ENCODE measurements at places on chromosomes 1 and 21. TPM values are rescaled to one million over a fixed set of nuclear protein-coding genes. Genes with fewer than 3 reads are reported as not detected.
A peak's percentile ranks its signal among the peaks of the same experiment; 100 is the strongest.

- H3K27ac ChIP-seq, result no peak overlapping the region
- no peaks in the 10 kb centered on the region for H3K4me1 ChIP-seq
- no peak overlapping the region for H3K4me3 ChIP-seq
- DNase-seq, result no peak
Measured at GRCh38 chr21:42937960-42938605, 12.7 kb upstream of the ERVH48-1 start.

GRCh38 chr1:159587461-159587951 lies at the start of gene APCS:
APCS (plus strand) TSS chr1:159587826; CDS start chr1:159587922, 96 bp downstream.
- no peak for DNase-seq
- no peak within 1 kb of the TSS for H3K4me3 ChIP-seq
- H3K4me1 ChIP-seq, result no peaks in the 10 kb centered on the region

DNA sequence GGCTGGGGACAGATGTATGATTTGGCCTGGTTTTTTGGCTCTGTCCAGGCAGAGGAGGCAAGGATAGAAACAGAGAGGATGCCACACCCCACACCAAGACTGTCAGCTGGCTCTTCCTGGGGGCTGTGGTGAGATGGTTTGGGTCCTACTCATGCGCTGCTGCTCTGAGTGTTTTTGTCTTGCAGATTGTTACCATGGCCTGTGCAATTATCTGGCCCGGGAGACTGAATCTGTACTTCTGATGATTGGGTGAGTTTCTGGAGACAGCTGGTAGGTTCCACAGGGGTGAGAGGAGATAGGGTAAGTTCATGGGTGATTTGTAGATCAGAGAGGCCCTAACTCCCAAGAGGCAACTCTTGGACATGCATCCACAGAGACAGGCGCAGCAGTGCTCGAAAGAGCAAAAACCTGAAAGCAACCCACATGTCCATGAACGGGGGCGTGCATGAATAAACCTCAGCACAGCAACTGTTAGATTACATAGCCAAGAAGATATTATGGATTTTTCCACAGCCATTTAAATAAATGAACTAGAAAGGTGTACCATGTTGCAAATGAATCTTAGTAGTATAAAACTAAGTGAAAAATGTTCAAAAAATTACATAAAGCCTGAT lies 17.8 kb downstream of the AADACL4 start:
- DNase-seq, result no peak
- H3K36me3 ChIP-seq, result no peaks in the 10 kb centered on the region
- no peak overlapping the region for H3K27ac ChIP-seq
- peaks cover 11% of the 10 kb centered on the region for H3K4me1 ChIP-seq

DNA sequence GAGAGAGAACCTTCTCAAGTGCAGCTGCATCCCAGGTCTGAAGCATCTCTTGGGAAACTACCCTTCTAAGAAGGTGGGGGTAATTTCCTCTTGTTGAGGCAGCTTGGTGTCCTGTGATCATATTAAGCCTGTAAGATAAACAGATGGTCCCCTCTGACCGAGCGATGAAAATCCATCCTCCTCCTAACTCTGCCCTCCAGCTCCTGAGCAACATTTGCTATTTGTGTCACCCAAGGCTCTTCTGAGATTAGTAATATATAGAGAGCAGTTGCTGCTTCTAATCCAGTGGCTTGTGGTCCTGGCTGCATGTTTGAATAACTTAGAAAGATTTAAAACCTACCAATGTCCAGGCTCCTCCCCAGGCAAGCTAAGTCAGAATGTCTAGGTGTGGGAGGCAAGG lies 123.7 kb downstream of the DISC1 start:
- H3K4me1 ChIP-seq, result peaks cover 30% of the 10 kb centered on the region
- no peaks in the 10 kb centered on the region for H3K27me3 ChIP-seq
- peak overlapping the region; percentile 78 for H3K27ac ChIP-seq
- peaks cover 33% of the 10 kb centered on the region for H3K36me3 ChIP-seq

GRCh38 chr1:61141288-61142042 lies 59.1 kb downstream of the NFIA start:
- peaks cover 31% of the 10 kb centered on the region for H3K4me1 ChIP-seq
- no peak overlapping the region for H3K27ac ChIP-seq

- H3K4me1 ChIP-seq, result peaks cover 8% of the 10 kb centered on the region
- no peaks in the 10 kb centered on the region for H3K27me3 ChIP-seq
- DNase-seq, result no peak
- no peak overlapping the region for H3K27ac ChIP-seq
- H3K4me3 ChIP-seq, result no peak overlapping the region
Measured at GRCh38 chr1:151352021-151352718, 5.1 kb upstream of the RFX5 start.

The SPRR3 gene
- polyA plus RNA-seq, result not detected

The ZMYND12 gene
- polyA plus RNA-seq, result 1.2 TPM

The ADAMTSL4 gene
- polyA plus RNA-seq, result 2.8 TPM

Data from CD14-positive monocyte (primary cell).